ENCODE measurements at places on chromosomes 4 and X. TPM values are rescaled to one million over a fixed set of nuclear protein-coding genes. Genes with fewer than 3 reads are reported as not detected.

Gene TLR2
- 0.12 TPM for total RNA-seq

Gene CT45A3
- not detected for total RNA-seq

Gene TBX22
- total RNA-seq, result not detected

Gene MAGEB17
- total RNA-seq, result not detected

Gene BTK
- total RNA-seq, result not detected

Gene APEX2
- 2.7 TPM for total RNA-seq

Gene DMRTC1B
- total RNA-seq, result not detected

Gene ALPK1
- total RNA-seq, result 11.6 TPM

Gene HMX1
- total RNA-seq, result not detected

Gene FAM47E
- 1.9 TPM for total RNA-seq

Gene SPANXD
- total RNA-seq, result not detected

Gene CLDN34
- total RNA-seq, result not detected

Gene CXCL11
- total RNA-seq, result not detected

Gene RAB28
- 9.7 TPM for total RNA-seq

Gene TAB3
- total RNA-seq, result 5.2 TPM

Gene UGT2B11
- not detected for total RNA-seq

Gene RAB9B
- total RNA-seq, result 0.94 TPM

Gene PCDH11X
- total RNA-seq, result not detected

Gene C4orf36
- 2.8 TPM for total RNA-seq

Gene AMTN
- total RNA-seq, result 1.1 TPM

Gene PHKA2
- 10.7 TPM for total RNA-seq

Gene ARHGAP36
- not detected for total RNA-seq

Gene FRG2
- not detected for total RNA-seq

Gene CLIC2
- 5.5 TPM for total RNA-seq

Gene KCTD8
- 0.47 TPM for total RNA-seq

Gene LRCH2
- 3.2 TPM for total RNA-seq

Gene MAD2L1
- 9.0 TPM for total RNA-seq

Gene CASK
- 34.6 TPM for total RNA-seq

Gene ABCG2
- total RNA-seq, result 3.4 TPM

Gene FAM9C
- total RNA-seq, result not detected

Gene RBM46
- total RNA-seq, result not detected

Gene SYP
- 0.08 TPM for total RNA-seq
